Gastroesophageal sphincter (tissue), 4 donors: ENCODE measurements at places on chromosomes 2 and 18. TPM values are rescaled to one million over a fixed set of nuclear protein-coding genes. Genes with fewer than 3 reads are reported as not detected.

The SERPINB13 gene
- 0.23 TPM for total RNA-seq

The ST8SIA3 gene
- total RNA-seq: not detected

The TRIB2 gene
- 41.0 TPM for total RNA-seq

The PRSS56 gene
- total RNA-seq: not detected

The FNDC4 gene
- total RNA-seq: 11.7 TPM

The CCDC85A gene
- 7.0 TPM for total RNA-seq

The AQP4 gene
- 0.12 TPM for total RNA-seq

The LCT gene
- not detected for total RNA-seq

The COMMD1 gene
- 50.4 TPM for total RNA-seq

The MZT2B gene
- total RNA-seq: 174 TPM

The GPR148 gene
- total RNA-seq: not detected

GRCh38 chr2:96869822-96870625 is at the start of gene SEMA4C:
Gene SEMA4C (minus strand): TSS chr2:96870080. CDS start chr2:96867886, 2,194 bp downstream.
- ATAC-seq: peak; percentile 45

DNA sequence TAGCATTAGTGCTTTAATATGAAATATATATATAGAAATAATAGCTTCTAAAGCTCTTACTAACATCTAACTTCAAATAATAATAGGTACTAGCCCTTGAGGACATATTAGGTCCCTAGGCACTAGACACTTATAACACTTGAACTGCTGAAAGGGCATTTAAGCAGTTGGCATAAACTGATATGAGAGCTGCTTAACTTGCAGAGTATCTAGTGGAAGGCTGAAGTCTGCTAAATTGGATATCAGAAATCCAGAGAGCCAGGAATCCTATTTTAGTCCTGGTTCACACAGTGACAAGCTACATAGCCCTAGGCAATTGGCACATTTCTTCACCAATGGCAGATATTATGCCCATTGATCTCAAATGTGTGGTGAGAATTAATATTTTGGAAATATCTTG is 326.9 kb upstream of the UBE2E3 start:
- no peak for ATAC-seq

GRCh38 chr2:133802409-133803039 is 234.3 kb upstream of the NCKAP5 start:
- no peak for ATAC-seq

DNA sequence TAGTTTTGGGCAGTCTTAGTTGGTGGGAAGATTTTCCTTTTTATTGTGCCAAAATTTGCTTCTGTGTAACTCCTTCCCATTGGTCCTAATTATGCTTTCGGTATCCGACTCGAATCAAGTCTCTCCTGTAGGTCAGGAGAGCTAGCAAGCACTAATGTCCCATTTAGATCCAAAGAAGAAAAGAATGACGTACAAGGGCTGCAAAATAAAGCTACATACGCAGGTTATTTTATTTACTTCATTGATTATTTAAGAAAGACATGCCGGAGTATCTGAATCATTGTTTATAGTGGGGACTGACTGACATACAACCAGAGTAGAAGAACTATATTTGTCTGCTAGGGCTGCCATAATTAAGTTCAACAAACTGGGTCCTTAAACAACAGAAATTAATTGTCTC is 648.5 kb downstream of the CPS1 start:
- no peak for ATAC-seq

DNA sequence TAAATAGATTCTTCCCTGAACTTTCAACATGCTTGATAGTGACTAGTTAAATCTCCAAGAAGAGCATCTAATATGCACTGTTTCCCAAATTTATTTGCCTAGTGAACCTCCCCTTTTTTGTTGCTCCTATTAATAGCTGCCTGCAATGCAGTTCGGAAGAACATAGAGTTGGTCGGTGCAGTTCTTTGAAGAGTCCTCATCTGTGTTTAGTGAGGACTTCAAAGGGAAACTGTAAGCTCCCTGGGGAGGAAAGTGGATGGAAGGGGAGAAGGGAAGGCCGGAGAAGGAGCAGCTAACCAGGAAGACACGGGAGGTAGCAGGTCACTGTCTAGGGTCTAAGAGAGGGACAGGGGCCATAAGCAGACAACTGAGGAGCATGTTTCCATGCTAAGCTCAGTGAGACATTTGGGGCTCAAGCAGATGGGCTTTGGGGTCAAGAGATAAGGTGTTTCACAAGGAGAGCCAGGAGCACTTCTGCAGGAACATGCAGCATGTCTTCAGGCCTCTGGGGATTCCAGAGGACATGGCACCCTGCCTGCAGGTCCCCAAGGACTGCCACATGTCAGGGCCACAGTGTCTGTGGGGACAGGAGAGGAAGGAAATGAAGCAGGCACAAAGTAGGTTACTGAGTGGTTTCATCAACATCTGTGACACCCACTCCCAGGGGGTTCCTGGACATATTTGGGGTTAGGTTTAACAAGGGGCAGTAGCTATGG is 48.7 kb upstream of the ANXA4 start:
- ATAC-seq: no peak

GRCh38 chr18:48569139-48569914 is 30.5 kb downstream of the CTIF start:
- ATAC-seq: no peak

GRCh38 chr18:3162181-3162580 is 57.6 kb downstream of the MYOM1 start:
- ATAC-seq: no peak

DNA sequence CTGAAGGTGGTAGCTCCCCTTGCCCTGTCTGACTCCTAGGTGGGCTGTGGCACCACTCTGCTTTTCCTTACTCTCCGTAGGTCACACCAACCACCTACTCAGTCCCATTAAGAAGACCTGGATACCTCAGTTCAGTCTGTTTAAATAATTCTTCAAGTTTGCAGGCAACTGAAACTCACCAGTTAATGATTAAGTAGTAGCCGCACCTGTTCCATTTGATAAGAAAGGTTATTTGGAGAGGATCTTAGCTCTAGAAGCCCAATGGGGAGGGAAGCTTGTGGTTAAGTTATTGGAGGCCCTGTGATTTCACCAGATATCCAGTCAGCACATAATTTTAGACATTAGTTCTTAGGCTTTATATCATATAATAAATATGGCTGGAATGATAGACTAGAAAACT is 1193.0 kb downstream of the DPP10 start:
- no peak for ATAC-seq

- no peak for ATAC-seq
Observed at GRCh38 chr2:174662459-174662858, 64.9 kb upstream of the WIPF1 start.

- ATAC-seq: peak; percentile 59
Observed at GRCh38 chr2:163736433-163737189, 803 bp upstream of the FIGN start.

GRCh38 chr2:68693951-68694350 is 40.7 kb upstream of the ARHGAP25 start:
- no peak for ATAC-seq

- ATAC-seq: no peak
Observed at GRCh38 chr2:147500229-147500628, 344.6 kb upstream of the ACVR2A start.

DNA sequence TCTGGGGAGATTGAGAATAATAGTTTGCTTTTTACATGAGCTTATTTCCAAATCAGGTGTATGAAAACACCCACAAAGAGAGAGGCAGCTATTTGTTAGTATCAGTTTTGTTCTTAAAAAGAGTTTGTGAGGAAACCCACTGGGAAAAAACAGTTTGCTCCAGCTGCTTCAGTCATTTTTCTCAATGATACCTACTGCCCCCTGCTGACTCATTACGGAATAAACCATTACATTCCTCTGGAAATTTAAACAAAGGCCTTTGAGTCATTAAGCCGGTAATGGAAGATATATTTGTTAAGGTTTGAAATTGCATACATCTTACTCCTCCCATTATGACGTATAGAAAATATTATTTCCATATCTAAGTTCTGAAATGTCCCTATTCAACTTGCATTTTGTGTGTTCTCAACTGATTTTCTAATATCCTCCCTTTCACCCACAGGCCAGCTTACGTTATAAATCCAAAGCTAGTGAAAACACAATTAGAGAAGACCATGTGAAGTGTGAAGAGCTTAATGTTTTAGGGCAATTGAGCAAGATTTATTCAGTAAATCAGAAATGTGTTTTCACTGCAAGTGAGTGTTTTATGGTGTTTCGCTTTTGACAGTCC is 761.6 kb downstream of the DSC3 start:
- ATAC-seq: no peak

GRCh38 chr2:55459714-55460274 is 40.1 kb upstream of the CCDC88A start:
- ATAC-seq: no peak

GRCh38 chr2:150778828-150779227 is 291.4 kb upstream of the RND3 start:
- no peak for ATAC-seq

GRCh38 chr2:64745562-64745961 is 91.8 kb upstream of the SERTAD2 start:
- no peak for ATAC-seq

GRCh38 chr2:5188636-5189035 is 503.5 kb upstream of the SOX11 start:
- ATAC-seq: no peak

DNA sequence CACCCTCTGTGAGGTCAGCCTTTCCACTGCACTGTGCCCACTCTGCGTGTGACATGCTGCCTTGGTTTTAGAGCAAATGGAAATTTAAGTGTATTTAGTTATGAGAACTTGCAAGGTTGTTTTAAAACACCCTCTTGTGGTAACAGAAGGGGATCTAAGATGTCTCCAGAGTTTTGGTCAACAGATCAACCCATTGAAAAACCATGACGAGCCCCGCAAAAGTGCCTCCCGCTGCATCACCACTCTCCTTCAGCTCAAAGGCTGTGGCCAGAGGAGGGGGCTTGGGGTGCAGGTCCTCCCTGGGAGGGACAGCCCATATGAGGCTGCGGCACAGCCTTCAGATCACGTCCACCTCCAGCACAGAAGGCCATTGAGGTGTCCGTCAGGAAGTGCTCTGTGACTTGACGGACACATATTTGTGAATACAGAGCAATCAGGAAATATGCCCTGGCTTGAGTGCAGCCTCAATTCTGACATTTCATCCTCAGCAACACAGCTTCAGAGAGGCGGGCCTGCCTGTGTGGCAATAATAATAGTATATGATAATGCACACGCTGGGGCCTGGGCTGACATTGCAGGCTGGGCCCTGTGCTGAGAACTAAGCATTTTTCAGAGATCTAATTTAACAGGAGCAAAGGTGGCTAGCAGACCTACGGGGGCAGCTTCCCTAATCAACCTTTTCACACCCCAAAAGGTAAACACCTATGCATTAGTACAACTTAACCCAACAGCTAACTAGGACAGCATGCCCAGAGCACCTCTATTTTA is 213.9 kb downstream of the ANAPC1 start:
- no peak for ATAC-seq

DNA sequence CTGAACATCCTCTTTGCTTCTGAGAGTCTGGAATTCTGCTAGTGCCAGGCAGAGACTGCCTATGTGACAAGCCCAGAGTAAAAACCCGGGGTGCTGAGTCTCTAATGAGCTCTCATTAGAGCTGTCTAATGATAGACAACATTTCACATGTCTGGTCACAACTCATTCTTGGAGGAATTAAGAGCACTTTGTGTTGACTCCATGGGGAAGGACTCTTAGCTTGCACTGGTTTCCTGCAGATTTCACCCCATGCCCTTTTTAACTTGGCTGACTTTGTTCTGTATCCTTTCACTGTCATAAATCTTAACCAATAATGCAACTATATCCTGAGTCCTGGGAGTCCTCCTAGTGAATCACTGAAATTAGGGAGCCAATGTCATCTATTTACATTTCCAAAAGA is 33.5 kb downstream of the FBXO15 start:
- no peak for ATAC-seq

DNA sequence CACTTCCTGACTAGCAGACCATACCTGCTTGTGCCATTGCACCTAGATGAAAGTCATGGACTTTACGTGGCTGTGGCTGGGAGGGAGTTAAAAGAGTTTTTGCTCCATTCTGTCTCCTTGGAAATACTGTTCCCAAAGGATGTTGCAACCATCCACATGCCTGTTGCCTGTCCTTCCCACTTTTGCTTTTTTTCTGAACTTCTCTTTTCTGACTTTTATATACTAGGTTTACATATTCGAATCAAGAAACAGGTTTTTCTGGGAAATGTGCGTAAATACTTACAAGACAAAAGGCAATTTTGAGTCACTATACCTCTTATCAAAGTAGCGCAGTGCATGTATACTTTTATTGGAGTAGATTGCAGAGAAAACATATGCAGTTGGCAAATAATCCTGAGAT is 244.8 kb downstream of the PRKCE start:
- ATAC-seq: no peak

- peak; percentile 1 for ATAC-seq
Observed at GRCh38 chr2:191012845-191013681, 908 bp downstream of the STAT1 start.

- ATAC-seq: no peak
Observed at GRCh38 chr2:118085173-118086023, 2.9 kb upstream of the INSIG2 start.

DNA sequence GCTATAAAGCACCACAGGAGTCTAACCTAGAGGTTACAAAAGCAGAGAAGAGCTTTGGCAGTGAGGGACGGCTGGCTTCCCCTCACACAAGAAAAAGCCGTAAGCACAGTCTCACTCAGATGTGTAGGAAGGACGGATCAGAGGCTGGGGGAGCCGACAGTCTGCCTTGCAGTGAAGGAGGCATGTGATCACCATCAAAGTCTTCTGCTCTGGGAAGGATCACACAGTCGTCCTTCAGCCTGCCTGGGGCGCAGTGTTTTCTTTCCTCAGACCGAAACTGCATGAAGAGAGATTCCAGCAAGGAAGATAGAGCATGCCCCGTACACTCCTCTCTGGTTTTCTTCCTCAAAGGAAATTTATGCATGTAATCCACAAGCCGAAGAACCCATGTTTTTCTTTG is 24.1 kb downstream of the GATA6 start:
- no peak for ATAC-seq

GRCh38 chr18:62808123-62808522 is 92.8 kb downstream of the PHLPP1 start:
- no peak for ATAC-seq
